ENCODE measurements at places on chromosomes 6 and 20. TPM values are rescaled to one million over a fixed set of nuclear protein-coding genes. Genes with fewer than 3 reads are reported as not detected.
A peak's percentile ranks its signal among the peaks of the same experiment; 100 is the strongest.

- H3K36me3 ChIP-seq, result no peaks in the 10 kb centered on the region
- H3K27me3 ChIP-seq, result peaks cover 21% of the 10 kb centered on the region
- H3K4me3 ChIP-seq, result no peak overlapping the region
- DNase-seq, result no peak
- H3K4me1 ChIP-seq, result no peaks in the 10 kb centered on the region
Measured at GRCh38 chr20:881051-881782, 34.9 kb downstream of the ANGPT4 start.

DNA sequence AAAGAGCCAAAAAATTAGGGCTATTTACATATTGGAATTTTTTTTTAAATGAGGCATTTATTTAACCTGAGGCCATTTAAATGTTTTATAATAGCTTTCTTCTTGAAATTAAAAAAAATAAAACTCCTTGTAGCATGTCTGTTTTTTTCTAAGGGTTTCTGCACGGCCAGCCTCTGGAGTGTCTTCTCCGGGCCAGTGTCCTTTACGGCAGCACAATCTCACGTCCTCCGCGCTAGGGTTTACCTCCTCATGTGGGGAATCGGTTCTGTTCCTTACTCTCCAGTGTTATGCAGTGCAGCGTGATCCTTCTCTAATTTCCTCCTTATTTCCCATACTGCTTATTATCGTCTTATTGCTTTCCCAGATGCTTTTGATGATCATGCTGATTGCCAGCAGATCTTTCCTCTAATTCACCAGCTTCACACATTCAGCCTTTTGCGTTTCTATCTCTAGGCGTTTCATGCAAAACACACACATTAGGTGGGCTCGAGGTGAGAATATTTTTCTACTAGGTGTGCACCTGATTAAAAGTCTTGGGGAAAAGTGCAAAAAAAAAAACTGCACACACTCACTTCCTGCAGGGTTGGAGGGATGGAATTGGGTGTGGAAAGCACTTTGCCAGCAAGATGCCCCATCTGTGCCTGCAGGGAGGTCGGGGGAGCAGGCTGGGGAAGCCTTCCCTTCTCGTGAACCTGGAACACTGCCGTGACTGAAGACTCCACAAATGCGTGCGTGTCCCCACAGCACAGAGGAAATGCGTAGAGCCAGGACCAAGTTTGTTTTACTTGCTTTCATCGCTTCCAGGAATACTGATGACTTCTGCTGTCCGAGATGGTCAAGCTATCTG is 56.1 kb downstream of the PSMG4 start:
- no peaks in the 10 kb centered on the region for H3K36me3 ChIP-seq
- H3K4me3 ChIP-seq, result no peak overlapping the region
- no peak overlapping the region for H3K27ac ChIP-seq
- peak; percentile 33 for DNase-seq

The TMEM217 gene
- total RNA-seq, result 1.6 TPM

DNA sequence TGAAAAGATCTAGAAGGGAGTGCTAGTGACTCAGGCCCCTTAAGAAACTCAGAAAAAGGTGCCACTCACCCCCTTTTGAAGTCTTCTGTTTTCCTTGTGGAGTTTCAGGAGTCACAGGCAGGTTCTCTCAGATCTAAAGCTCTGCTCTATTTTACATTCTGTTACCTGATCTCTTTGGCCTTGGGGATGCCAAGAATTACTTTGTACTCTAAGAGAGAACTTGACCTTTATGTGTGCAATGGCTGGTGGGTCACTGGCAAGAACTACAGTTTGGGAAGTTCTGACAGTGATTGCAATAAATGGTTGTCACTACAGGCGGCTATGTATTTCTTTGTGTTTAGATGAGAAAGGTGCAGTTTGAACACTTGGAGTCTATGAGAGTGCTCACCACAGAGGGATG is 24.2 kb upstream of the ENPP4 start:
- DNase-seq, result no peak
- no peaks in the 10 kb centered on the region for H3K36me3 ChIP-seq
- no peak overlapping the region for H3K27ac ChIP-seq
- no peaks in the 10 kb centered on the region for H3K27me3 ChIP-seq

The TBX18 gene
- 1.5 TPM for total RNA-seq

DNA sequence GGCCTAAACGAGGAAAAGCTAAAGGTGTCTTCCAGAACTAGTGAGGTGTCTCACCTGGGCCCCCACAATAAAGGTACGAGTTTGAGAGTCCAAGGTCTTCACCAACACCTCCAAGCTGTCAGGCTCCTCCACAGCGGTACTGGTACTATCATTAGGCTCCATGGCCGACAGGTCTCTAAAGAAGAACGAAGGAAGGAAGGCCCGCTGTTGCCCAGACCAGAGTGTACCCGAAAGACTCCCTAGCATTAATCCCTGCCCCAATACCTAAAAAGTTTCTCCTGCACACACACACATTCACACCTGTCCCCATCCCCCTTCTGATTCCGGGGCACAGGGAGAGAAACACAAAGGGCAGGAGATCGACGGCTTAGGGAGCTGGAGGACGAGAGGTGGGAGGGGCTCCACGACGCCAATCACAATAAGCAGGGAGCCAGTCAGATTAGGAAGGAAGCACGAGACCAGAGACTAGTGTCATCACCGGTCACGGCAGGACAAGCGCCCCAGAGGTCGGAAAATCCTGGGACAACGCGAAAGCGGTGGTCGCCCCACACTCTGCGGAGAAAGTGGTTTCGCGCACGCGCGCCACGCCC is 764 bp downstream of the BAG6 start:
- H3K27ac ChIP-seq, result peak overlapping the region; percentile 99
- peaks cover 42% of the 10 kb centered on the region for H3K36me3 ChIP-seq

The NKX2-4 gene
- total RNA-seq, result not detected

DNA sequence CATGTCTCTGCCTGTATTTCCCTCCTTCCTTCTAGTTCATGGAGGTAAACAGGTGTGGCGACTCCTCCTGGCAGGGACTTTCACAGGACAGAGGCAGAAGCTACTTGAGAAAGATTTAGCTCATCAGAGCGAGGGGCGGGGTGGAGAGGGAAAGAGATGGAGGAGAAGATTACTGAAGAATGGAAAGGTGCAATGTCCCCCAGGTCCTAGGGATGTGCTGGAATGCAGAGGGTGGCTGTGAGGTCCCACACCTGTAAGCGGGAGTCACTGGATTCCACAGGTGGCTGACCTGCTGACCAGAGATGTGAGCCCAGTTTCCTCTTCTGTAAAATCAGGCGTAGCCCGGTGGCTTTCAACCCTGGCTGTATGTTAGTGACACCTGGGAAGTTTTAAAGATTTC is 199.2 kb upstream of the SULF2 start:
- no peaks in the 10 kb centered on the region for H3K36me3 ChIP-seq
- no peak overlapping the region for H3K27ac ChIP-seq
- DNase-seq, result no peak

The OR2J3 gene
- total RNA-seq, result not detected

DNA sequence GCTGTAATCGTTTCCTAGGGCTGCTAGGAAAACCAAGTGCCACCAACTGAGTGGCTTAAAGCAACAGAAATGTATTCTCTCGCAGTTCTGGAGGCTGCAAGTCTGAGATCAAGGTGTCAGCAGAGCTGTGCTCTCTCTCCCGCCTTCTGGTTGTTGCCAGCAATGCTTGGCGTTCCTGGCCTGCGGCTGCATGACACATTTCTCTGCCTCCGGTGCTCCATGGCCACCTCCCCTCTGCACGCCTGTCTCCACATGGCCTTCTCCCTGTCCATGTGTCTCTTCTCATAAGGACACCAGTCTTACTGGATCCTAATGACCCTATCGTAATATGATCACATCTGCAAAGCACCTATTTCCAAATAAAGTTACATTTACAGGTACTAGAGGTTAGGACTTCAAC is 91.7 kb upstream of the AKAP12 start:
- no peaks in the 10 kb centered on the region for H3K27me3 ChIP-seq

The CLPSL2 gene
- not detected for total RNA-seq

The EYS gene
- total RNA-seq, result 0.47 TPM

DNA sequence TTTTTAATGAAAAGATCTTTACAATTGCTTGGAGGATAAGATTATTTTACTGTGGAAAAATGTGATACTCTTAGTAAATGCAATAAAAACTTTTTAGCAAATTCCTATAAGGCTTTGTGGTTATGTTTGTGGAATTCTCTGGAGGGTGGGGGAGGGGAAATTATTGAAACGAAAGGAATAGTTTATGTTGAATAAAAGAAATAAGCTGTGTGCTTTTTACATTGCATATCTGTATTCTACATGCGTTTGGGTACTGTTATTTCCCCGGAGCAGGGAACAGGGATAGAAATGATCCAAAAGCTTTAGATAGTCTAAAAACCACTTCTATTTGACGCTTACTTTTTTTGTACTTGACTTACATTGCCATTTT is 143.8 kb downstream of the SLC16A10 start:
- no peak overlapping the region for H3K27ac ChIP-seq
- H3K4me3 ChIP-seq, result no peak overlapping the region
- no peaks in the 10 kb centered on the region for H3K36me3 ChIP-seq
- no peak for DNase-seq

DNA sequence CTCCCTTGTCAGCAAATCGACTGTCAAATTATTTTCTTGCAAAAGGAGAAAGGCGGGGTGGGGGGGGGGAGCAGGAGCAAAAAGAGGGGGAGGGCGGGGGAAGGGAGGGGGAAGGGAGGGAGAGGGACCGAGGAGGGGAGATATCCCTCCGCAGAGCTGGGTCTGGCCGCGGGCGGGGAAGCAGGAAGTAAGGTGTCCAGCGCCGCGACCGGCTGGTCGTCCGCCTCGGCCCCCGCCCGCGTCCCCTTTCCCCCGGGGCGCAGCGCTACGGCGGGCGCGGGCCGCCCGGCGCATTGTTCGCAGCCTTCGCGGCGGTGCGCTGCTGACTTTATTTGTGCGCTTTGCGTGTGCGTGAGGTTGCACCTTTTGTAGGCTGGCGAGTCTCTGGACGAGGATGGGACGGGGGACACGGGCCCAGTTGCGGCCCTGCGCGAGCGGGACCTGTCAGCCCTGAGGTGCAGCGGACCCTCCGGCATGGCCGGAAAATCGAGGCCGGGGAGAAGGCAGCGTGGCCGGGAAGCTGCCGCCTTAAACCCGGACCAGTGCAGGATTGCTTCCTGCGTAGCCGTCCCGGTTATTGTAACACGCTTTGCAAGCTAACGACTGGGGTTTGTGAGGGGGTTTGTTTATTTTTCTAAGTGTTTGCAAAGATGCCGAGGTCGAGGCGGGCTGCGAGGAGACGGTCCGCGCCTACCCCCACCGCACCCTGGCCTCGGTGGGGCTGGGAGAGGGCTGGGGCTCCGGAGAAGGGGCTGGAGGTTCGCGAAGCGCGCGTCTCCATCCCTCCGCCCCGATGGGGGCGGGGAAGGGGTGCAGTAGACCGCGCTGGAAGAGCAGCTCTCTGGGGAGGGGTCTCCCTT is 675 bp upstream of the TRERF1 start:
- DNase-seq, result peak; percentile 91
- peaks cover 7% of the 10 kb centered on the region for H3K4me1 ChIP-seq
- H3K27me3 ChIP-seq, result peaks cover 8% of the 10 kb centered on the region
- H3K27ac ChIP-seq, result peak overlapping the region; percentile 95
- peak overlapping the region; percentile 94 for H3K4me3 ChIP-seq

The SAYSD1 gene
- 13.0 TPM for total RNA-seq

GRCh38 chr20:57893366-57893999 is 183.7 kb upstream of the PMEPA1 start:
- no peak for DNase-seq
- no peaks in the 10 kb centered on the region for H3K4me1 ChIP-seq
- no peaks in the 10 kb centered on the region for H3K27me3 ChIP-seq
- H3K4me3 ChIP-seq, result no peak overlapping the region
- H3K36me3 ChIP-seq, result no peaks in the 10 kb centered on the region
- no peak overlapping the region for H3K27ac ChIP-seq

DNA sequence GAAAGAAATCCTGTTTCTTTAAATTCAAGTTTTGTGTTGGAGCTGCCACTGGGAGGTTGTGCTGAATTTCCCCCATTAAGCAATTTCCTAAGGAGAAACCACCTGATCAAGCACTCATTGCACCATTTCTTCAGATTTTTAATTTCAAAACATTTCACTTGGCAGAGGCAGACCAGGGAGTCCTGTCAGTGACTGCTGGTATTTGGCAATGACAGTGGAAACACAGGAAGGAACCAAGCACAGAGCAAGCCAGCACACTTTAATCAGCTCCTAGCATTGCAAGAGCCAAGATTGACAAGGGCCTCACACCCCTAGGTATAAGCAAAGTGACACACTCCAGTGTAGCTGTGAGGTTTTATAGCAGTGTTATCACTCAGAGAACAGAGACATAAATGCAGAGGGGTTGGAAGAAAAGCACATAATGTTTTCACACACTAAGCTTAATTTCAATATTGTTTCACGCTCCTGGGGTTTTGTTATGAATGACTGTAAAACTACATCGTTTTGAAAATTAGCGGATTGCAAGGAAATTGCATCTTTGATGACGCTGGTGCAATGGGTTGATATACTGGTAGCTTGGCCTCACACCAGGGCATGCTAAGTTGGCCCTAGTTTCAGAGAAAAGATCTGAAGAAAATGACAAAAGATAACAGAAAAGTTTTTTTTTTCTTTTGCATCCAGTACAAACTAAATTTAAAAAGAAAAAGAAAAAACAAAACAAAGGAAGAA is 768.4 kb downstream of the TFAP2A start:
- H3K27ac ChIP-seq, result no peak overlapping the region
- no peaks in the 10 kb centered on the region for H3K4me1 ChIP-seq
- H3K36me3 ChIP-seq, result no peaks in the 10 kb centered on the region

DNA sequence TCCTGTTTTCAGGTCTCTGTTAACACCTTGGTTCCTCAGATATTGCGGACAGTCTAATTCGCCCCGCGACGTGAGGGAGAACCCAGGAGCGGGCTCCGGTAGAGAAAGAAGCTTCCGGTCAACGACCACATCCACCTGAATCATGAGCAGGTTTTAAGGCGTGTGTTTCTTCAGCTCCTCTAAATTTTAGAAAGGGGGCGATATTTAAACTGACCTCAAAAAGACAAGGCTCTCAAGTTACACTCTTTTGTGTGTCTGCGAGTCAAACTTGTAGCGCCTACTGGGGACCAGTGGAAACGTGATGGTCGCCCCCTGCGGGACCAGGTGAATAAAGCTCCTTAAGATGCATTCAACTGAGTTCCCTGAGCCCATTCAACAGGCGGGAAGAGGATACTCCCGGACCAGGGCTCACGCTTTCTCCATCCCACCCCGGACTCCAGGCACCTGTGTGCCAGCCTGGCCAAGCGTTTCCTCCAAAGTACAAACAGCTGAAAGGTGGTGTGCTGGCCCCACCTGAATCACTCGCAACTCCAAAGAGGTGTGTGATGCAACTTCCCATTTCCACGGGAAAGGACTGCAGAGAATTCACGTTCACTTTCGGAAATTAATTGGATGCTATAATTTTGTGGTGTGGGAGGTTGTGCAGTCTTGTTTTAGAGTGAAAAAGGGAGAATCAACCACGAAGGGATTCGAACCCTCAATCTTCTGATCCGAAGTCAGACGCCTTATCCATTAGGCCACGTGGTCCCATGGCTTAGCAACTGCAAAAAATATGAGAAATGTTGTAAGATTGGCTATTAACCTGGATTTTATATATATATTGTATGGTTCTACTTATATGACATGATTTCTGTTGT is 17.0 kb downstream of the GPX5 start:
- no peaks in the 10 kb centered on the region for H3K4me1 ChIP-seq
- no peaks in the 10 kb centered on the region for H3K27me3 ChIP-seq
- H3K27ac ChIP-seq, result no peak overlapping the region
- peak; percentile 97 for DNase-seq

Measured in endodermal cell (in vitro differentiated cells).